ENCODE measurements at places on chromosomes 4 and X.
A peak's percentile ranks its signal among the peaks of the same experiment; 100 is the strongest.

DNA sequence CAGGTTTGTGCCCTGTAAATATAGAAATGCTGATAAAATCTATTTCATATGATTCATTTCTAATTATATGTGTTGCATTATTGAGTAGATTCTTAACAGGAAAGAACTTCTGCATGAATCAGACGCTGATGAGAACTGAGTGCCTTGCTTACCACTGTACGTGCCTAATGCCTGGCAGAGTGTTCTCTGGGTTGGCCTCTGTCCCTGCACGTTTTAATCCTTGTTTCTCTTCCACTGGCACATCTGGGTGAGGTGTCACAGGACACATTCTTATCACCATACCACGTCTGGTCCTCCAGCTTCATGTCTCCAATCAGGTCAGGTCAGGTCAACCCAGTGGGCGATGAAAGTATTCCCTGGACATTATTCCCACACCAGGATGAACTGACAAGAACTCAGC, 53.6 kb downstream of the KLF3 start:
- no peak for DNase-seq

GRCh38 chr4:155679343-155679742, 12.7 kb downstream of the GUCY1A1 start:
- no peak for DNase-seq

- DNase-seq: peak; percentile 50
Observed at GRCh38 chr4:73662709-73663546, 42.7 kb upstream of the RASSF6 start.

- DNase-seq: no peak
Observed at GRCh38 chr4:172169871-172170270, 356.7 kb downstream of the GALNTL6 start.

- DNase-seq: no peak
Observed at GRCh38 chr4:33086331-33086925, 2366.3 kb downstream of the PCDH7 start.

DNA sequence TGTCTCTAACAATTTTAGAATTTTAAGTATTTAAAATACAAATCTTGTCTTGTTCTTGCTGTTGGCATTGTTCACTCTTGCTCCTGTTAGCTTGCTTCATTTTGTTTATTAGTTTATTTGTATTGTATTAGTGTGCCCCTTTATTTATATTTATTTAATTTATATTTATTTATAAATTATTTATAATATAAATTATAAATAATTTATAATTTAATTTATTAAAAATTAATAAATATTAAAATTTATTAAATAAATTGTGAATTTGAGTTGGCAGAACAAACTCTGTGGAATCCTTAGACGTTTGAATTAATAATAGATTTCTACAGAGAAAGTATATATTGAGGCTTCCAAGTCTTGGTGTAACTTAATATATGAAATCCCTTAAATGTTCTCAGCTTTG, 331.4 kb downstream of the SPOCK3 start:
- peak; percentile 4 for DNase-seq

DNA sequence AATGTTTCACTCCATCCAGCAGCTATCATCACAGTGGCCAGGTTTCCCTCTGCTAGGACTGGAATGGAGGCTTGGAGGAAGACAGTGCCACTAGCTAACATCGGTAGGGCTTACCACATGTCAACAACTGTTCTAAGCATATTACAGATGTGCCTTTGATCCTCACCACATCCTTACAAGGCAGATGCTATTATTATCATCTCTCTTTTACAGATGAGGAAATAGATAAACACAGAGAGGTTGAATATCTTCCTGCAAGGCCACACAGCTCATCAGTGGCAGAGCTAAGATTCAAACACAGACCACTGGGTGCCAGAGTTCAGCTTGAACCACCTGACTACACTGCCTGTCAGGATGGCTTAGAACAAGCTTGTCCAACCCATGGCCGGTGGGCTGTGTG, 47.4 kb downstream of the MAMLD1 start:
- no peak for DNase-seq

DNA sequence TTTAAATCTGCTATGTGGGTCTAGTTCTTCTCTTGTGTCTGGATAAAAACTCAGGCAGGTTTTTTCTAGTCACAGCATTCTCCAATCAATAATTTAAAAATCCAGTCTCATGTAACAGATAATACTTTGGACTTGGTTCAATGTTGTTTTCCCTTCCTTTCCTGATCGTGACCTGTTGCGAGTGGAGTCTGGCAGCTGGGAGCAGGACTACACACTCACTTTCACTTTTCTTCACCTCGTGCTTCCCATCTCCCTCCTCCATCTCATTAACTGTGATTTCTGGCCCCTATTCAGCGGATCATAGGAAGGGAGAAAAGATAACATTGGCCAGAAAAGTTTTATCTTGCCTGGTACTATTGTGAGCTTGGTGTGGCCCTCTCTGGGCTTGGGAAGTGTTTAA, 96.6 kb upstream of the GATB start:
- DNase-seq: no peak

GRCh38 chrX:111372086-111372485, 39.9 kb downstream of the DCX start:
- peak; percentile 65 for DNase-seq

GRCh38 chrX:48969471-48969870, 2.2 kb downstream of the KCND1 start:
- DNase-seq: no peak

GRCh38 chr4:123083646-123084045, 161.2 kb upstream of the NUDT6 start:
- no peak for DNase-seq

GRCh38 chr4:52266537-52267137, 215.5 kb downstream of the SPATA18 start:
- DNase-seq: no peak

DNA sequence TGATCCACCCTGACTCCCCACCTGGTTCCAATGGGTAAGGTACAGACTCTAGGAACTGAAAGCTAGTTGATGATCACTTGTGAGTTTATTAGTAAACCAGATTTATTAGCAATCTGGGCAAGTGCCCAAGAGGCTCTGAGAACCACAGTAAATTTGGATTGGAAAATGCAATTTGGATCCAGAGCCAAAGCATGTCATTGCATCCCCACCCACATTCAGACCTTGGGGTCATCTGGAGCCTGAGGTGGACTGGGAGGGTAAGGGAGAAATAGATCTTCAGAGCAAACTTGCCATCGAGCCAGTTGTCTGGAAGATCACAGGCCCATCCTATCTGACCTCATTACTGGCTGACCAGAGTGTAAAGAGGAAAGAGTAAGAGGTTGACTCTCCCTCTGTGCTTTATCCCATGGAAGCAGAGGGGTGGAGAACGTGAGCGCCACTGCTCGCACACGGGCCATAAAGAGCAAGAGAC, 78.7 kb upstream of the RASGEF1B start:
- no peak for DNase-seq
